ENCODE measurements at places on chromosomes 16 and 17.

GRCh38 chr17:40242774-40243173, 23.7 kb downstream of the WIPF2 start:
- DNase-seq = no peak

- no peak for DNase-seq
Measured at GRCh38 chr16:65547772-65548446, 426.0 kb upstream of the CDH11 start.

DNA sequence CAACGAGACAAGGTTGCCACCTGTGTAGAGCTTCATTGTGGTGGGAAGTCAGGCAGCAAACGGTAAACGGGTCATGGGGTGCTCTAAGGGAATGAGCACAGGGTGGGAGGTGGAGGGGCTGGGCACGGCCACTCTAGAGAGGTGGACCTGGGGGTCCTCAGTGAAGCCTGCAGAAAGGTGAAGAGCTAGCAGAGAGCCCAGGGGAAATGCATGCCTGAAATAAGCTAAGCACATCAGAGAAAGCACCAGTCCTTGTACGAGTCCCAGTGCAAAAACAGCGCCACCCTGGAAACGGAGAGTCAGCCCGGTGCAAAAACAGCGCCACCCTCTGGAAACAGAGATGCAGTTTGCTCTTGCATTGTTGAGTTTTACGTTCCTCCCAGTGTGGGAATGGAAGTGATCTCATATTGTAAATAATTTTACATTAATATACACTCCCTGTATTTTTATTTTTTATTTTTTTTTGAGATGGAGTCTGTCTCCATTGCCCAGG, 65.0 kb downstream of the TBC1D16 start:
- no peak for DNase-seq

GRCh38 chr16:8848939-8849391, 19.8 kb downstream of the CARHSP1 start:
- no peak for DNase-seq

DNA sequence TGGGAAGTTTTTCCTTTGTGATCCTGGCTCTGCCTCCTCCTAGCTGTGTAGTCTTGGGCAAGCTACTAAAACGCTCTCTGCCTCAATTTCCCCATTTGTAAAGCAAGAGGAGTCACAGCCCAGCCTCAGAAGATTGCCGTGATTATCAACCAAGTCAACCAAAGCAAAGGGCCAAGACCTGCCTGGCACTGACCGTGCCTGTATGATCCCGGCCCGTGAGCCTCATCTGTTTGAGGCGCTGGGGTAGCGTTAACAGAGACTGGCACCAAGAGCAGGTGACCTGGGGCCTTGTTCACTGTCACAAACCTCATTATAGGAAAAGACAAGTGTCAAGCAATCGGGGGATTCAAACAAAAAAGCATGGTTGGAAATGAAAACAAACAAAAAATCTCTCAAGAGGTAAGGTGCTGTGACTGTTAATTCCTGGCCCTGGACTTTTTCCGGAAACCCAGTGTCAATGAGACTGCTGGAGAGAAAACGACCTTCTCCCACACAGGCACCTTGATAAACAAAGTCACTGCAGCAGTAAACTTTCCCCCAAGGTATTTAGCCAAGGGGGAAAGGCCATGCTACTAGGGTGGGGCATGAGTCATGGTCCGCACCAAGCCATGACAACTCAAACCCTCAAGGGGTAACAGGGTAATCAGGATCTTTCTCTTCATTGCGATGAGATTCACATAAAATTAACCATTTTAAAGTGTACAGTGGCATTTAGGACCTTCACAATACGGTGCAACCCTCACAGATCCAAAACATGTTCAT, 5.4 kb downstream of the MEAK7 start:
- no peak for DNase-seq

DNA sequence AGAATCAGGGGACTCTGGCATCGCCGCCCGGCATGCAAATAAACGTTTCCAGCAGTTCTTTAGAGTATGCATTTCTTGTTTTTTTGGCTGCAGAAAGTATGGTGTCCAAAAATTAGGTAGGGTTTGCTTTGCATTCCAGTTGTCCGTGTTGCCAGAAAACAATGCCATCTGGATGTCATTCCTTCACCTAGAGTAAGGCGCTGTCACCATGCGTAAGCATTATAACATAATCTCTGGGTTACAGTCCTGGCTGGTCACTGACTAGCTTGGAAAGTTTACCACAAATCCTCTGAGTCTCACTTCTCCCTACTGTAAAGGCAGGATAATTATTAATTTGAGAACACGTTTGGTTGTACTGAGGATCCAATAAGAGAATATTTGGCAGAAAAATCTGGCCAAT, 457.7 kb downstream of the XYLT1 start:
- DNase-seq = no peak
